ENCODE measurements at places on chromosomes 4 and X.

DNA sequence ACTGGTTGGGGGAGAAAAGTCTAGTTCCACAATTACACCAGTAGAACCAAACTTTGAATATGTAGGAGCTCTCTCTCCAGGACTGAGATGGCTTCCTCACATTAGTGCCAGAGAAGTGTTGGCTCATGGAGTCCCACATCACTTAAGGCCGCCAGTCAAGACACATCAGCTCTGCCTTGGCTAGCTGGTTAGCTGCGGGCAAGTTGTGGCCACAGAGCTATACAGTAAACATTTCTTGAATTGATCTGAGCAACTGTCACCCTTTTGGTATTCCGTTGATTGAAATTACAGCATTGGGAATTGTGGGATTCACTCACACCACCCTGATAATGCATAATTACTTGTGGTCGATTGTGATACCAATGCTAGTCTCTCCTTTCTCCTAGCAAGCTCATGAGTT, 76.2 kb downstream of the LNX1 start:
- no peak for DNase-seq

DNA sequence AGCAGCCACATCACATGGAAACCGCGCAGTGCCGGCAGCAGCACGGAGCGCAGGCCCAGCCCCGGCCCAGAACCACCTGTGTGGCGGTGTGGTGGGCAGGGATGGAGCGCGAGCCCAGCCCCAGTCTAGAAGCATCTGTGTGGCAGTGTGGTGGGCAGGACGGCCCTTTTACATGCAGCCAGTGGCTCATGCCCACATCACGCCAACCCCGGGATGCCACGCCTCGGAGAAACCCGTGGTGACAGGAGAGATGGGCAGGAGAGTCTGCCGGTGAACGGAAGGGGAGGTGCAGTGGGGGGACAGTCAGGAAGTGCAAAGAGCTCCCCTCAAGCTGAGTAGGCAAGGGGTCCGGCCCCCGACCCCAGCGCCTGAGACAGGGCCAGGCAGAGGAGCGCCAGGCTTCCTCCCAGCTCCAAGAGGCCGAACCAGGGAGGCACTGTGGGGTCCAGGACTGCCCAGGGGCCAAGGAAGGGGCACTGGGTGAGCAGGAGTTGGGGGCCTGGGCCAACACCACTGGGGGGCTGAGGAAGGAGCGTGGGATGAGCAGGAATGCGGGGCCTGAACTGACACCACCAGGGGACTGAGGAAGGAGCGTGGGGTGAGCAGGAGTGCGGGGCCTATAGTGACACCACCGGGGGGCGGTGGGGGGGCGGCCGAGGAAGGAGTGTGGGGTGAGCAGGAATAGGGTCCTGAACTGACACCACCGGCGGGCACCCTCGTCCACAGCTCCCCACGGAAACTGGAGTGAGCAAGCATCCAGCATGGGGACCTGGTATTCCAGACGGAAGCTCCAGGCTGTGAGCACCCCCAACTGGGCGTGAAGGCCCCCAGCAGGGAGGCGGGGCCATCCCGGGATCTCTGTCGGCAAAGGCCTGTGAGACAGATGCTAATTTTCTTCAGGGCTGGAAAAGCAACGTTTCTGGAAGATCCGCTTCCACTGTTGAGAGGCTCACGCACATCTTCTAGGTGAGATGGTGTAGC, 28.8 kb downstream of the GAK start:
- DNase-seq: no peak

DNA sequence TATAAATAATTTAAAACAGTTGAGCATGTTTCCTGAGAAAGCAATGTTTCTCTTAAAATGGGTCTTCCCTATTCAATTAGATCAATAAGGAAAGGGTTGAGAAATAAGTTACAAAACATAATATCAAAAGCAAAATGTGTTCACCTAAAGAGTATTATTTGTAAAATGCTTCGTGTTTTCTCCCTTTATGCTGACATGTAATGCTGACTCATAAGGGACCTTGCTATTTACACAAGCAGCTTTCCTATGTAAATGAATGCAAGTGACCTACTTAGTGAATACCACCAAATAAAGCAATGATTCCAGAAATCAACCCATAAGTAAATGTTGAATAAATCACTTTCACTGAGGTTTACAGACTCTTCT, 91.5 kb downstream of the ELOVL6 start:
- DNase-seq: no peak

DNA sequence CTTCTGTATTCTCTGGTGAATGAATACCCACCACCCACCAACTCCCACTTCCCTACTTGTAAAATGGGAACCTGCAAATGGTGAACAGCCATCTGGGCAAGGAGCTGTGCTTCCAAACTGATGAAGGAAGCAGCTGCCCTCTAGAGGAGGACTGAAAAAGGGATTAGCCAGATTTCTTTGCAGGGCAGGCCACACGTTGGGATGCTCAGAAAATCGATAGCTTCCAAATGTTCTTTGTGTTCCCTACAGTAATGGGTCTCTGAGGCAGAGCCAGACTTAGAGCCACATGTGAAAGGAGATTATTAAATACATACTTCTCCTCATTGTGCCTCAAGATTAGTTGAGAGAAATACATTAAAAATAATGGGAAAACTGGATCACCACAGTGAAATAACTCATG, 39.3 kb upstream of the LPAR4 start:
- DNase-seq: no peak

DNA sequence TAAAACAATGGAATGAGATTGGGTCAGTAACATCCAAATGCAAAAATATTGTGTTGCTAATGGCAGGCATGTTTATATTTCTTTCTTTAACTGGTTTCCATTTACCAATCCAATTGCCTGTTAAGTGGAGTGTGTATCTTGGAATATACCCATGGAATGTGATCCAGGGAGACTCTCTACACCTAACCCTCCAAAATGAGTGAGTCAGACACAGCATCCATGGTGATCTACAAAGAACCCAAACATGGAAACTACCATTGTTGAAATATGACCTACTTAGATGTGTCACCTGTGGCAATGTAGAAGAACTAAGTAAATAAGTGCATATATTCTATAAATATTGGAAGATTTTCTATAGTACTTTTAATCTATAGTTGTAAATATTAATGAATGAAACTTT, 110.3 kb downstream of the AREG start:
- no peak for DNase-seq

DNA sequence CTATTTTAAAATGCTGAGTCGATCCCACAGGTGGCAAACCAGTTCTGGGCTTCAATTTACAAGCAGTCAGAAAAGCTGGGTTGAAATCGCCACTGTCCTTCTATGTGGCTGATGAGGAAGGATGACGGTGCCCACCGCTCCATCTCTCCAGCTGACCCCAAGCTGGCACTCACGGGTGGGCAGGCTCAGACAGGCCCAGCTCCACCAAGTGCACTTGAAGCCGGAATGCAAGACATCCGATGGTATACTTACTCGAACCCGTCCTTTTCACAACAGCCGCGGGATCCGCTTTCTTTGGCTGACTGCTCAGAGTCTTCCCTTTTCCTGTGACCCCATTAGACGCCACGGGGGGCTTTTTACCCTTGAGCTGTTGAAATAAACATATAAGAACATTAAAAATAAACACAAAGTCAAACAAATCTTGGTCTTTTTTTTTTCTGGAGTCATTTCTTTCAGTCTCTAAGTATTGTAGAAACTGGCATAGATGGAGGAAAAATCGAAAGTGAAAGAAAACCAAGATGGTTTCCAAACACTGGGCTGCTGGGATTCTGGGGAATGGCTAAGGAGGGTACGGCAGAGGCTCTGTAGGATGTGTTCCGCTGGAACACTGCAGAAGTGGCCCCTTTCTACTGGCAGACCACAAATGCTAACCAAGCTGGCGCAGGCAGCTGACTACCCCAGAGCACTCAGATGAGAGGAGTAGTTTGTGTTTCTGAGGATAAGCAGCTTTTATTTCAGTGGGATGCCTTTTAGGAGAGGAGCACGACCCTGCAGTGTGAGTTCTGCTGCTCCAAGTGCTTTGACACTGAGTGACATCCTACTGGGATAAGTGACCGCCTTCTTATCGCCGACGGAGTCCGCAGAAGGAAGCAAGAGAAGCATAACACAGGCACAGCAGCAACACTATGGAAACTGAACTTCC, 160.9 kb downstream of the AFAP1 start:
- no peak for DNase-seq

GRCh38 chr4:70704931-70705182, 16.5 kb downstream of the UTP3 start:
- no peak for DNase-seq

DNA sequence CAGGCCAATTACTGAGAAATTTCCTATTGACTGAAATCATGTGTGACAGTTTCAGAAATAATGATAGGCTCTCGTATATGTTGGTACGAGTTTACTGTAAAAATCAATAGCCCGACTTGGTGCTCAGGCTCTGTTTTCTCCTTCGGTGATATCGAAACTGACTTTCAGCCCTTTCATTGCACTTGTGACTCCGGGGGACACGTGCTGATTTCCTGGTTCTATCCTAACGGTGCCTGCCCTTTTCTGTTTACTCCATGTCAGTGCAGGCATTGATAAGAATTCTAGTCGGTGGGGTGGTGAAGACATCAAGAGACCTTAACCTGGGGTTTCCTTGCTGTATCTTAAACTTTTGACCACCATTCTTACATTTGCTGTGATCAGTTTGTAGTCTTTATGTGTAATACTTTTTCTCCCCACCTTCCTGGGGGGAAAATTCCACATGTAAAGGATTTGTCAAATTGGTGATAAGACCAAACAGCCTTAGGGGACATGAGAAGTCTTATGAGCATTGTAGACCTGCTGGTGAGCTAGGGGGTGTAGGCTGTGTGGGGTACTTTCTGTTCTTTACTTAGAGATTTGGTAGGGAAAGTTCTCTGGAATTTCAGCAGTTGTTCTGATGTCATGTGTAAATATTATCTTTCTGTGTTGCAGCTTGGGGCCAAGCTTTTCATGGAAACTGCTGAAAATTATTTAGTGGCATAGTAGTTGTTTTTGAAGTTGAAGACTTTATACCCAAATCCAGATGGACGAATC, 52.7 kb downstream of the TMEM131L start:
- no peak for DNase-seq

DNA sequence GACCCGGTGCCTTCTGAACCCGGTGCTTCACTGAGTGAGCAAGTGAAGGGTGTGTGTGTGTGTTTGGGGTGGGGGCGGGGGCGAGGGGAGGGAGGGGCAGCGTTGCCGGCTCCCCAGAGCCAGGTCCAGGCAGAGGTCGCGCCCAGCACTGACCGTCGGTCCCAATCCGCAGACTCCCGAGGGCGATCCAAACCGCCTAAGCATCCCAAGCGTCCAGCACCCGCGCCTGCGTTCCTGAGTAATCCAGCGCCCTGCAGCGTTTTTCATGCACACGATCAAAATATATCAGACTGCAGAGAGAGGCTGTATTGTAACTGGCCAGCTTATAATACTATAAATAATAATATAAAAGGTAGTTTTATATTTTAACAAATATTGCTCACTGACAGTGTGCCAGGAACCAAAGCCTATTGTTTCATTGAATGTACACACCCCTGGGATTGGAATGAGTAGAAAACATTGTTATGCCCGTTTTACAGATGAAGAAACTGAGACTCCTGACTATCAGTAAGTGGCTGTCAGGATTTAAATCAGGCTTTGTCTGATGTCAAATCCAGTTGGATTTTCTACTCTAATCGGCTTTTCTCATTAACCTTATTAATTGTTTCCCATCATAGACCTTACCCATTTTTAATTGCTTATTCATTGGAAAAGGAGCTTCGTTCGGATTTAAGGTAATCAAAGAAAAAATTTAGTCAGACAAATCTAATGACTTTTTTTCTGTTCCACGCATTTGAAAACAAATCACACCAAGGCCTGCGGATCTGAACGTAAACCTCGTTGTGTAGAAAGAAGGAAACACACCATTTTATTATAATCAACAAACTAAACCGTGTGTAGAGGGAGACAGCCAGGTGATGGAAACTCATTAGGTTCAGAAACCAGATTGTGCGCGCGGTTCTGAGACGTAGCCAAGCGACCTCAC, 4.0 kb upstream of the NKX3-2 start:
- DNase-seq: no peak

GRCh38 chr4:76055016-76055415, 19.1 kb upstream of the CXCL11 start:
- no peak for DNase-seq

- DNase-seq: no peak
These were observed 29.5 kb upstream of the FGFR3 start for GRCh38 chr4:1763550-1764080.

- DNase-seq: no peak
These were observed 48.8 kb downstream of the IGFBP7 start for GRCh38 chr4:57061395-57061794.

DNA sequence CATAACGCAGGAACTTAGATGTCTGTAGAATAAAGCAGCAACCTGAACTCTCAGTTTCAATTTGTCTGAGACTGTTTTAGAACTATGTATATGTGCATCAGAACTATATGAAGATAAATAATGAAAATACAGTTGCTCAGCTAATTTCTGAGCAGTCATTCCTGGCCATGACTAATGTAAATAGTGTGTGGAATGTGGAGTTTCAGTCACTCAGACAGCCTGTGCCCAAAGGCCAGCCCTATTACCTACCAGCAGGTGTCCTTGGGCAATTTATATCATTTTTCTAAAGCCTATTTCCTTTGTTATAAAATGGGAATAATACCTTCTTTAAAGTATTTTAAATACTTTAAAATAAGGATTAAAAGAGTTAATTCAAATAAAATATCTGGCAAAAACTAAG, 56.0 kb upstream of the RELL1 start:
- no peak for DNase-seq

- no peak for DNase-seq
These were observed 582.0 kb downstream of the ADGRL3 start for GRCh38 chr4:61782133-61782532.

- DNase-seq: no peak
These were observed 1222.4 kb upstream of the PRKX start for GRCh38 chrX:4935846-4936245.

DNA sequence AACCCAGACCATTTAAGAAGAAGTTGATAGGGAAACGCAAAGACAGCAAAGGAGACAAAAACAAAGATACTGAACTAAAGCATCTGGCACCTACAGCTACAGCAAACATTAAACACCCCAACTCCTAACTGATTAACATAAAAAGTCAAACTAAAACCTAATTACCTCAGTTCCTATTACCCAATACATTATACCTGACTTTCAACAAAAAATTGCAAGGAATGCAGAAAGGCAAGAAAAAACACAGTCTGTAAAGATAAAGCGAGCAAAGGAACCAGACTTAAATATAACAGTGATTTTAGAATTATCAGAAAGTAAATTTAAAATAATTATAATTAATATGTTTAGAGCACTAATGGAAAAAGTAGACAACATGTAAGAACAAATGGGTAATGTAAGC, 9.4 kb upstream of the FMR1 start:
- no peak for DNase-seq

- no peak for DNase-seq
These were observed 84.3 kb upstream of the AFF2 start for GRCh38 chrX:148416142-148416541.
